T-helper 9 cell (primary cell): ENCODE measurements at places on chromosomes 6 and 20.

- no peak for DNase-seq
Observed at GRCh38 chr6:252775-253535, 39.3 kb upstream of the DUSP22 start.

DNA sequence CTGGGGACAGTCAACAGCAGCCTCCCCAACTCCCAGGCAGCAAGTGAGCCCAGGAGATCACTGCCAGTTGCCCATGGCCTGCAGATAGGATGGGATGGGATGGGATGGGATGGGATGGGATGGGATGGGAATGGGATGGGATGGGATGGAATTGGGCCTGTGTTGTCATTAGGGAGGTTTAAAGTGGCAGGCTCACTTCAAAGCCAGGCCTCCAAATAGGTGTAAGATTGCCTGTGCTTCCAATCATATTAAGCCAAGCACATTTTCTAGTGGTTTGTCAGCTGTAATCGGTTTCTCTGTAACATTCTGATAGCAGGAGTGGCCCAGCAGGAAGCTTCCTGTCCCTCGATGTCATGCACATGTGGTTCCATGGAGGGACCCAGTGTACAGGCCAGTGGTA, 82.7 kb upstream of the NXT1 start:
- DNase-seq, result no peak

DNA sequence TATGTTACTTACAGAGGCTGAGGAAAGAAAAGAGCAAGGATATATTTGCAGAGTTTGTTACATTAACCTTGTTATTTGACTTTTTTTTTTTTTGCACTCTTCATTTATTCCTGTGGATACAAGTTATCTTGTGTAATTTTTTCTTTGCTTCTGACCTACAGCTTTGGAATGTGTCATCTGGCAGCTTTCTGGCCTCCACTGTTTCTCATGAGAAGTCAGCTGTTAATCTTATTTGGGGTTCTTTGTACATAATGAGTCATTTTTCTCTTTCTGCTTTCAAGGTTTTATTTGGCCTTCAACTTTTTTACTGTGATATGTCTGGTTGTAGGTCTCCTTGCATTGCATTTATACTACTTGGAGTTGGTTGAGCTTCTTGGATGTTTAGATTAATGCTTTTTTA, 333.4 kb downstream of the SMOC2 start:
- no peak for DNase-seq

GRCh38 chr6:142819603-142820337, 125.2 kb downstream of the HIVEP2 start:
- DNase-seq, result no peak

DNA sequence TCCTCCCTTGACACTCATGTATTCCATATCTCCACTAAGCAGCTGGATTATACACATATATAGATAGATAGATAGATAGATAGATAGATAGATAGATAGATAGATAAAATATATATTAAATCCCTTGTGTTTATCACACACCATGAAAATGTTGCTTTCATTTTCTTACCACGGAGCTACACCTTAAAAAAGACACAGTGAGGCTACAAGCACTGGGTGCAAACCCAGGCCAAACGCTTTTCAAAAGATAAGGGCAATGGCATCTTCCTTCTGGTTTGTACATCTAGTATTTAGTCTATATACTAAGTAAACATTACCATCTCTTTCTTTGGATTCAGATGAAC, 377.1 kb downstream of the ESR1 start:
- no peak for DNase-seq

- DNase-seq, result no peak
Observed at GRCh38 chr20:23356203-23356602, 5.6 kb downstream of the NXT1 start.

GRCh38 chr6:114428341-114428740, 85.5 kb upstream of the HS3ST5 start:
- no peak for DNase-seq

- no peak for DNase-seq
Observed at GRCh38 chr6:33851959-33852358, 48.2 kb upstream of the MLN start.

DNA sequence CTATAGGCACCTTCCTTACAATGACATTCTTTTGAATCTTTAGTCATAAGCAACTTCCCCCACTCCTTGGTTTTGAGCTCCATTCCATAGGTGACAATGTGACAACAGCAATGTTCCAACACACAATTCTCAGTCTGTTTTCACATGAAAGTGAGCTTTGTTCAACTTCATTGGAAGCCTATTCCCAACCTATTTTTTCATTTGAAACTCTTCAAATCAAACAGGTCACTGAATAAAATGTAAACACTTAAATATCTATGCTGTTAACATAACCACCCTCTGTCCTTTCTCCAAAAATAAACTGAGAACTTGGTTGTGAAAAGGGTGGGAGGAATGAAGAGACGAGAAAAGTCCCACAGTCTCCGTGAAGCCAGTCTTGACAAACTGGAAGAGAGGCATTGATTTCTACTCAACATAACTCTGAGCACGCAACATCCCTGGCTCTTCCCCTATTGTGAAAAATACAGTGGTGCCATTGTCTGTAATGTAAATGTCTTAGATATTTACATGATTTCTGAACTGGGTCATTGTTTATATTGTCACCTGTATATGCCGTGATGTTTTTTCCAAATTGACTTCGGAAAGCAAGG, 343.1 kb downstream of the TFAP2A start:
- DNase-seq, result no peak

DNA sequence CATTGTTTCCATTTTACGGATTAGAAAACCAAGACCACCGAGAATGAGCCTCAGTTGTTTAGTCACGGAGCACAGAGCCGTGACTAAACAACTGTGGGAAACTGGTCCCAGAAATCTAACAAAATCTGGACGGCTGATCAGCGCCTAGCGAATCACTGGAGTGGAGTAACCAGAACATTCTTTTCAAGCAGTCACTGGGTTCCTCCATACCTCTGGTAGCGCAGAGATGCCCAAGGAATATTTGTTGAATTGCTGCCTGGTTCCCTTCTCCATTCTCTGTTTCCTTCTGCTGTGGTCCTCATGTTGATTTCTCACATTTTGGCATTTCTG, 62.0 kb downstream of the GPX5 start:
- DNase-seq, result no peak

DNA sequence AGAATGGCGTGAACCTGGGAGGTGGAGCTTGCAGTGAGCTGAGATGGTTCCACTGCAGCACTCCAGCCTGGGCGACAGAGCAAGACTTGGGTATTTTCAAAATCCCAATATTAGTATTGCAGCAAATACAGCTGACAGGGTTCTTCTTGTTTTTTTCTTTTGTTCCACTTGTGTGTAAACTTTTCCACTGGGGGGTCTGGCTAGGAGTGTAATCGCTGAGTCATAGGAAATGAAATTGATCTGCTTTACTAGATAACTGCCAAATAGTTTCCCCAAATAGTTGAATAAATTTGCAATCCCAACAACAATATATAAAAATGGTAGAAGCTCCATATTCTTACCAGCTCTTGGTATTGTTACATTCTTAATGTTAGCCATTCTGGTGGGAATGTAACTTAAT, 526.0 kb upstream of the SOX4 start:
- no peak for DNase-seq

GRCh38 chr6:16752206-16752866, 8.9 kb downstream of the ATXN1 start:
- DNase-seq, result no peak

DNA sequence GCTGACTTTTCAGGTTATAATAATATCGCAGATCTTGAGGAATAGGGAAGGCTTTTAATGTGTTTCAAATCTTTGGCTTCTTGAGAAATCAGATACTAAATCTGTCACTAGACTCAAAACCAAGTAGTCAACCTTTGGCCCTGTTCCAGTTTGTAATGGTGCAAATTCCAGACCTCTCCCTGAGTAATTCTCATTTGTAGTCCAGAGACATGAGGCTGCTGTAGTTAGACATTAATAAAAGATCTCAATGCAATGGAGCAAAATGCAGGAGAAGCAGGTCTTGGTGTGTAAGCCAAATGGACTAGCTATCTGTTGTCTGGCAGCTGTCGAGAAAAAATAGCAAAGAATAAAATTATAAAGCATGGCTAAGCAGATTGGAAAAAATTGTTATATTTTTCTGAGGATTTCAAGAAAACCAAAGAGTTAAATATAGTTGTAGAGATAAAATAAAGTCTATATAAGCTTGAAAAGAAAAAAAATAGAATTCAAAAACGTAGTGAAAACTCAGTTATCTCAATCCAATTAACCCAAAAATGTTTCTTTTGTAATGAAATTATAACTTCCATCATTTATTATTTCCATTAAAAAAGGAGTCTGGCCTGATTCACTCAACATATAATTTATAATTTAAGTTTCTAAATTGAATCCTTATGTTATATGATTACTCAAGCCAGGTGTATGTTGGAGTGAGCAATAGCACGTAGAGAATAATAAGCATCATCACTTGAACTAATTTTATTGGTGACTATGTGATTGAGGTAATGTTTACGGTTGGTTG, 161.5 kb upstream of the ADGRB3 start:
- DNase-seq, result no peak

GRCh38 chr6:158654960-158655489, 5.2 kb downstream of the SYTL3 start:
- no peak for DNase-seq

GRCh38 chr6:68958327-68958726, 323.2 kb downstream of the ADGRB3 start:
- no peak for DNase-seq

GRCh38 chr6:158815907-158816306, 3.3 kb downstream of the EZR start:
- no peak for DNase-seq

DNA sequence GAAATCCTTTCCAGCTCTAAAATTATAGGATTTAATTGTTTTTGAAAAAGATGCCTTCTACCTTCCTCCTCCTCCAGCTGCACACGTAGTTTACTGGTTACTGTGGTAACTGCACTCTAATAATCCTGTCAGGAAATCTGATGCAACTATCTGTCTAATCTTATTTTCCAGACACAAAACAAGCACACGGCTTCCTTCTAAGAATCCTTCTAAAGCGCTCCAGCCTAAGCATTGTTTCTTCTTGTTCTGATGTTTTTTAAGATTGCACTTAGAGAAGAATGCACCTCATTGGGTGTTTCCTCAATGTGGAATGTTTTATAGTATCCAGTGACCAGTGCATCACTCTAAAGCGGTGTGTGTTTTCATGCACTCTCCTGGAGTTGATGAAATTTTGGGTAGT, 63.6 kb downstream of the CARMIL1 start:
- no peak for DNase-seq

GRCh38 chr6:168927026-168927425, 326.6 kb downstream of the THBS2 start:
- DNase-seq, result no peak

GRCh38 chr20:39660226-39660625, 698.1 kb downstream of the DHX35 start:
- no peak for DNase-seq

- DNase-seq, result no peak
Observed at GRCh38 chr6:134046054-134046453, 6.4 kb downstream of the SLC2A12 start.

DNA sequence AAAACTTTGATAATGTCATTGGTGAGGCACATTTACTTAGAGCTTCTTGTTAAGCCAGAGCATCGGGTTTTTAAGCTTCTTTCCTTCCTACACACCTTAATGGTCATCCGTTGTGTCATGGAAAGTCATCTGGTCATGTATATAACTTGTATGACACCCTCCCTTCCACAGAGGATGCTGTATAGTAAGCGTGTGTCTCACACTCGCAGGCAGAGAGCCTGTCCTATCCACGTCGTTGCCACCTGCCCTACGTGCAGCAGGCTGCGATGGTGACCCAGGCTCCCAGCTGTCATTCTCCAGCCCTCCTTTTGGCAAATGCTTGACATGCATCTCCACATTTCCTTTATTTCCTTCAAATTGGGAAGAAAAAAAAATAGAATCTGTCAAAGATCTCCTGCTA, 85.6 kb downstream of the MYB start:
- no peak for DNase-seq

GRCh38 chr20:3612795-3613572, 50.2 kb downstream of the GFRA4 start:
- no peak for DNase-seq

DNA sequence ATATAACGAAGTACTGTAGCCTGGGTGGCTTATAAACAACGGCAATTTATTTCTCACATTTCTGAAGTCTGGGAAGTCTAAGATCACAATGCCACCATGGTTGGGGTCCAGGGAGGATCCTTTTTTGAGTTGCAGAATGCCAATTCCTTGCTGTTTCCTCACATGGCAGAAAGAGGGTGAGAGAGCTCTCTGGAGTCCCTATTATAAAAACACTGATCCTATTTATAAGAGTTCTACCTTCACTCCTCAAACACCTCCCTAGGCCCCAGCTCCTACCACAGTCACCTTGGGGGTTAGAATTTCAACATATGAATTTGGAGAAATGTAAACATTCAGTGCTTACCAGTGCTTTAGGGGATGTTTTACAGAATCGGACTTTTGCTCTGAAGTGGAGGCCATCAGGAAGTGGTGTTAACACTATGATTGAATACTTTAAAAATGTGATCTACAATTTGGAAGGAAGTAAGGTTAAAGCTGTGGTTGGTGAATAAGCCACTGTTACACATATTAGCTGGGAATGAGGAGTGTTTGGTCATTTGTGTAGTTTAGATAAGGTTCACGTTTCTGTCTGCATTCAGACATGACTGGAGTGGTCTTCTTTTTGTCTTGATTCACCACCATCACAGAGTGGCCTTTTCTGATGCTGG, 79.9 kb upstream of the SPTLC3 start:
- no peak for DNase-seq

DNA sequence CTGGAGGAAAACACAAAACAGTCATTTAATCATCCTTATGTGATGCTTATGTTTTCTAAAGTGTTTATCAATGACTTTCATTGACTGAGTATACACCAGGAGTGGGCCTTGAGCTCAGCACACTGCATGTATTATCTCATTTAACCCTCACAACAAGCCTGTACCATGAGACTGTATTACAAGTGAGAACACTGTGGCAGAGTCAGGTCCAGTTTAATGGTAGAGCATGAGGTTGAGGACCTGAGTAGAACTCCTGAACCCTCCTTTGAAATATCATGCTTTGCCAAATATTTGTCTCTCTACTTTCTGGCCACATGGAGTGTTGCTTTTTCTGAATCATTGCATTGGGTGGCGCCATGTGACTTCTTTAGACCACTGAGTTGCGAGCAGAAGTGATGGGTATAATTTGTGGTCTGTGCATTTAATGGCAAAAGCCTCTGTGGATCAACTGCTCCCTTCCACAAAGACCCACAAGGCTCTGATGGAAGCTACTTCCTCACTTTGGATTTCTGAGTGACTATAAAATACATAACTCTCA, 65.0 kb upstream of the SIRPG start:
- DNase-seq, result no peak

GRCh38 chr6:154460306-154461071, 50.0 kb downstream of the CNKSR3 start:
- DNase-seq, result no peak

- DNase-seq, result no peak
Observed at GRCh38 chr6:44480097-44480541, 92.6 kb downstream of the CDC5L start.

GRCh38 chr6:36703982-36704381, 6.4 kb downstream of the RAB44 start:
- no peak for DNase-seq

DNA sequence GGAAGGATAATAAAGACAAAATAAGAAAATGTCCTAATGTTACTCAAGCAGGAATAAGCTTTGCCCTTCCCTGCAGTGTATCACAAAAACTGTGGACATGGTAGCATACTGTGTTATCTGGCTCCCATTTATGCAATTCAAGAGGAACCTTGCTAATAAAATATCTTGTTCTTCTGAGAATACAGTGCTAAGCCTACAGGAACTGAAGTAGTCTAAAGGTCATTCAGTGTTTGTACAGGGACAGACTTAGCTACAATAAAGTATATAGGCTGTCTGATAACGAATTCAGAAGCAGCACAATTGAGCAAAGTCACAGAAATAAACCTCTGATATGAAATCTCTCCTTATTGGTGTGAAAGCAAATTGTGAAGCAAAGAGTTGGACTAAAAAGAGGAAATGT, 59.6 kb upstream of the SDHAF4 start:
- DNase-seq, result no peak
